Tibial artery (tissue), 4 donors: ENCODE measurements at places on chromosomes 5 and 9.

GRCh38 chr5:112738191-112738560 lies 491 bp downstream of the APC start:
- H3K4me1 ChIP-seq, result peaks cover 5% of the 10 kb centered on the region
- H3K27me3 ChIP-seq, result no peaks in the 10 kb centered on the region
- DNase-seq, result no peak
- no peaks in the 10 kb centered on the region for H3K36me3 ChIP-seq
- peak overlapping the region; percentile 76 for H3K4me3 ChIP-seq

DNA sequence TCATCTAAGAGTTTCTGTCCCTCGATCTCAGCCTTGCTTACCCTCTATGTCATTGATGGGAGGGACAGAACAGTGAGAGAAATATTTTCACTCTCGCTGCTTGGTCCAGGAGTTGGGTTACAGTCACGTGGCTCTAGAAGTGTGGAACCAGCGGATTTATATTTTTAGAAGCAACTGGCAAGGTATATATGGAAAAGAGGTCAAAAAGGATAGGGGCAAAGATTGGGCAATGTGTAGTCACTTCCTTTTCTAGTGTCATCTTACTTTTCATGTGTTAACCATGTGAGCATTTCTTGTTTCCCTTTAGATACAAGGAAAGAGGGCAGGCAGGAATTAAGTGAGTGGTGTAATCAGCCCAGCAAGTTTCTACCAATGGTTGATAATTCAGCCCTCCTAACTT lies 111.5 kb upstream of the ZNF366 start:
- no peaks in the 10 kb centered on the region for H3K27me3 ChIP-seq
- H3K4me1 ChIP-seq, result no peaks in the 10 kb centered on the region
- H3K36me3 ChIP-seq, result no peaks in the 10 kb centered on the region

GRCh38 chr5:78899922-78900362 lies 85.2 kb downstream of the ARSB start:
- DNase-seq, result no peak
- no peaks in the 10 kb centered on the region for H3K4me1 ChIP-seq
- no peaks in the 10 kb centered on the region for H3K27me3 ChIP-seq

- no peaks in the 10 kb centered on the region for H3K27me3 ChIP-seq
- no peaks in the 10 kb centered on the region for H3K4me1 ChIP-seq
- no peak overlapping the region for H3K27ac ChIP-seq
- no peak overlapping the region for H3K4me3 ChIP-seq
- H3K36me3 ChIP-seq, result no peaks in the 10 kb centered on the region
- no peak for DNase-seq
These were observed 32.8 kb downstream of the ZNF474 start for GRCh38 chr5:122162100-122162638.

DNA sequence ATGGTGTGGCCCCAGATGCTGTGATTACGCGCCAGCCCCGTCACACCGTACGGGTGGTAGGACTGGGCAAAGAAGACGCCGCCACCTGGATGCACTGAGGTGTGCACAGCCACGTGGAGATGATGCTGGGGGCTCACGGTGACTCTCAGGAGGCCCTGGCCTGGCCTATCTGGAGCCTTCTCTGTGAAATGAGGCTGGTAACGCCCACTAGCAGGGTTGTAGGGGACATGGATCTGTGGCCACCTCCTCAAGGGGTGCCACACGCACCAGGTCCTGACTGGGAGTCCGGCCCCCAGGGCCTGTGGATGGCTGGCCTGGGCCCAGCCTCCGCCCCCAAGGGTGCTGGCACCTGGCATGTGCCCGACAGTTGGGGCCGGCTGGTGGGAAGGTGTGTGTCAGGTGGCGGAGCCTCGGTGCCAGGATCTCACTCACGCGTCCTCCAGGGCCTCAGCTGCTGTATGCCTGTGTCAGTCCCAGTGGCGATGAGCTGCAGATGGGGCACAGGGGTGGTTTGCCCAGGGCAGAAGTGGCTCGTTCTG lies 32.4 kb downstream of the NEK6 start:
- no peak overlapping the region for H3K4me3 ChIP-seq
- H3K36me3 ChIP-seq, result no peaks in the 10 kb centered on the region
- H3K27me3 ChIP-seq, result no peaks in the 10 kb centered on the region
- DNase-seq, result no peak

DNA sequence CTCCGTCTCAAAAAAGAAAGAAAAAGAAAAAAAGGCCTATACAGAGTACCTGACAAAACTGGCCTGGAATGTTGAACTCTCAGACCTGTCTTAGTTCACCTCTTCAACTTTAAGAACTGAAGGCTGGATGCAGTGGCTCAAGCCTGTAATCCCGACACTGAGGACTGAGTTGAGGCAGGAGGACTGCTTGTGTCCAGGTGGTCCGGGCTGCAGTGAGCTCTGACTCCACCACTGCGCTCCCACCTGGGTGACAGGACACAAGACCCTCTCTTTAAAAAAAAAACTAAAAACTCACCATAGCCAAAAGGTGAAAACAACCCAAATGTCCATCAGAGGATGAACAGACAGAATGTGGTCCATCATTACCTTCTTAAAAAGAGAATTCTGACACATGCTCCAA lies 6.4 kb downstream of the MRPL41 start:
- H3K4me3 ChIP-seq, result no peak overlapping the region
- no peaks in the 10 kb centered on the region for H3K4me1 ChIP-seq
- H3K27me3 ChIP-seq, result no peaks in the 10 kb centered on the region
- DNase-seq, result no peak
- H3K27ac ChIP-seq, result no peak overlapping the region

- H3K4me1 ChIP-seq, result no peaks in the 10 kb centered on the region
- H3K27me3 ChIP-seq, result no peaks in the 10 kb centered on the region
- no peak for DNase-seq
These were observed 19.6 kb downstream of the PPARGC1B start for GRCh38 chr5:149749481-149750365.

DNA sequence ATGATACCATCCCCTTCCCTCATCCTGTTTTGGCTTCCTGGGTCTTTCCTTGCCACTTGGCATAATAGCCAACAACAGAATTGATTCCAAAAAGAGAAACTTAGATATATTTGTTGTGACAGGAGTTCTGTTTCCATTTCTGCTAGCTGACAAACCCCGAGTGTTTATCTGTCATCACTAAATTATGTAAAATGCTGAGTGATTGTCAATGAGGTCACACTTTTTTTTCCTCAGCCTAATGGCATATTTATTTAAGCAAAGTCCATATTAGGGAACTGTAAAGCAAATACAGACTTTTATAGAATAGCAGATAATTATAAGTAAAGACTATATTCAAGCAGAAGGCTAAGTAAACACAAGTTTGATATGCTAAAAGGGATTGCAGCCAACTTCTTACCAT lies 64.0 kb downstream of the RGS7BP start:
- H3K27ac ChIP-seq, result peak overlapping the region; percentile 48
- no peak for DNase-seq
- no peaks in the 10 kb centered on the region for H3K36me3 ChIP-seq
- H3K27me3 ChIP-seq, result no peaks in the 10 kb centered on the region
